ENCODE measurements at places on chromosomes 3 and 15.

- no peak for DNase-seq
Measured at GRCh38 chr3:157590273-157590672, 87.1 kb upstream of the VEPH1 start.

DNA sequence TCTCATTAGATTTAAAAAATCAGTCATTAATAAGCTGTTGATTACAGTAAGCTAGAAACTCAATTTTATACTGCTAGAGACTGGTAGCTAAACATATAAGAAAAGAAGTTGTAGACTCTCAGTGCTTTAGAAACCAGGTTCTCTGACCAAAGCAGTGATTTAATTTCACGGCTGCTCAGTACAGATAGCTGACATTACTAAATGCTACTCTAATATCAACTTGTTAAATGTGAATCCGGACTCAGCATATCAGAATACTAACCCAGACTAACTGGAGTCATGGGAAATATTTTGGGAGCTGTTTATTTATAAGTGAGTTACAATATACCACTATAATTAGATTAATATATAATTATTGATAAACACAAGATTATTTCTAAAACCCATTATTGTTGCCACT, 80.4 kb downstream of the NEDD4 start:
- DNase-seq, result no peak

DNA sequence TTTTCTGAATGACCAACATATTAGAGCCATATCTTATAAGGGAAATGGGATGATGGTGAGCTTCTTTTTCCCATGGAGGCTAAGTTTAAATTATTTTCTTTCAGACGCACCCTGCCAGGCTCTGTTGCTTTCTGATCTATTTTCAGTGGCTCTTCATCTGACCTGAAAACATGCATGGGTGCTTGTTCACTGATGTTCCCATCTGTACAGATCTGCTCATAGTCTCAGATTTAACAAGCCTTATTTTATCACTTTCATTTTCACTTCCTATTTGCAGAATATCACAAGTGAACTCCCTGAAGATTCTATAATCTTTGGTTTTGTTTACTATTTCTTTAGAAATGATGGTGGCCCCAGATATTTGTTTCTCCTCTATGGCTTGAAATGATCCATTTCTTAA, 31.1 kb upstream of the SUCLG2 start:
- no peak for DNase-seq

DNA sequence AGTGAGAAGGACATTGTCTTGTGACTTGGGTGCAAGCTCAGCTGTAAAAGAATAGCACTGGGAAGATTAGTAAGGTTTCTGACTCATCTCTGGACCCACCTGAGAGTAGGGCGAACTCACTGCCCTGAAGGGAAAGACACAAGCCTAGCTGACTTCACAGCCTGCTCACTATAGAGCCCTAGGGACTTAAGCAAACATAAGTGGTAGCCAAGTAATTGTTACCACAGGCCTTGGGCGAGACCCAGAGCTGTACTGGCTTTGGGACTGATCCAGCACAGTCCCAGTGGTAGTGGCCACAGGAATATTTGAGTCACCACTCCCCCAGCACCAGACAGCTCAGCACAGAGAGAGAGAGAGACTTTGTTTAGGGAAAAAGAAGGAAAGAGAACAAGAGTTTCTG, 429.9 kb downstream of the TBL1XR1 start:
- DNase-seq, result no peak

DNA sequence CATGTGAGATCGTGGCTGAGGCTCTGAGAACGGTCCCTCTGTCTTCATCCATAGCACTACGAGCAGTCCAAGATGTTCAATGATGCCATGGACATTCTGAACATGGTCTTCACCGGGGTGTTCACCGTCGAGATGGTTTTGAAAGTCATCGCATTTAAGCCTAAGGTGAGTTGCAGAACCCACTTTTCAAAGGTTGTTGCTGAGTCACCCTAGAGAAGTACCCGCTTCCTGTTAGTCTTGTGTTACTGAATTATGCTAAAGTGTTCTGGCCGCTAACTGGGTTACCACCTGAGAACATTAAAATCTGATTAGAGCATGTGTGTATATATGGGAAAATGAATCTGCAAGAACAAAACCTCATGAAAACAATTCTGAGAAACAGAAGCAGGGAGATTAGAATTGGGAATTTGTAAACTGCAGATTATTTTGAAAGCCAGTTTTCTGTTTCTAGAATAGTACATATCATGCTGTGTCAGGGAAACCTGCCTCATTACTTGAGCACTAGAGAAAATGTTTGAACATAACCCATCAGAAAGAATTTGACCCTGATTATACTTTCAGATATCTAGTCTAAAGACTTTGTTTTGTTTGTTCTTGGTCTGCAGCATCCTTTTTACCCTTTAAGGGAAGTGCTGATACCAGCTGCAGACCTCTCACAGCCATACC, 92.6 kb downstream of the CHDH start:
- no peak for DNase-seq

DNA sequence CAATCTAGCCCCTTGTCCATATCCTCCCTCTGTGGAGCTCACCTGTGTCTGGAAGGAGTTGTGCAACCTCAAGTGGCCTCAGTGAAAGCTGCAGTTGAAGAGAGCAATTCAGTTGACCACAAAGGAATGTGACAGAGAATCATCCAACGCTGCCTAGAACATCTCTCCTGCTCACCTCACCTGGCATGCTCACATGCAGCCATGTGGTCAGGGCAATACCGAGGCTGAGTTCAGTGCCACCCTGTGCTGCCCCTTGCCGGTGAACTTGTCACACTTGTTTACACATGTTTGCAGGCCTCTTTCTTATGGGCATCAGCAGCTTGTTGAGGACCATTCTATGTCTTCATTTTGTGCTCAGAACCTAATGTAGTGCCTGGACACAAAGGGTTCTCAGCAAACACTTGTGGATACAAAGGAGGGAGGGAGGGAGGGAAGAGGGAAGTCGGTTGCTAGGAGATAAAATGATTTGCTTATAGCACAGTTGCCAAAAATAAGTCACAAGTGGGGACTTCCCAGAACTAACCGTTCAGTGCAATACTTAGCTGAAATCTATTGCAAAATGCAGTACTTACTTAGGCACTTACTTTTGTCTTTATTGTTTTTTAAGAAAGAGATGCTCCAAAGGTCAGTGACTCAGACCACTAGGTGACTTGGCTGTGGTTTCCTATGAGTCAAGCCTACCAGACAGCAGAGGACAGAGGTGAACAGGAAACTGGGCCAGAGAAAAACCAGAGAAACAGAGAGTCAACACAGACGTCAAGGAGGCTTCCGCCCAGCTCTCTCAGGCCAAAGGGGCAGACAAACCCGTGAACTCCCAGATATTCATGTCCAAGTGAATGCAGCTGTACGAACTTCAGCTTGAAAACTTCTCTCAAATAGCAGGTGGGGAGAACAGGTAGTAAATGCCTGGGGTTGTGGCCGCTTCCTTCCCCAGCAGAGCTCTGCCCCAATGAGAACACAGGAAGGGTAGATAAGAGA, 227.8 kb upstream of the CTNNB1 start:
- peak; percentile 14 for DNase-seq

- peak; percentile 45 for DNase-seq
Measured at GRCh38 chr3:172751175-172751704, 714 bp downstream of the ECT2 start.

GRCh38 chr3:124810970-124811369, 76.2 kb downstream of the ITGB5 start:
- DNase-seq, result no peak

DNA sequence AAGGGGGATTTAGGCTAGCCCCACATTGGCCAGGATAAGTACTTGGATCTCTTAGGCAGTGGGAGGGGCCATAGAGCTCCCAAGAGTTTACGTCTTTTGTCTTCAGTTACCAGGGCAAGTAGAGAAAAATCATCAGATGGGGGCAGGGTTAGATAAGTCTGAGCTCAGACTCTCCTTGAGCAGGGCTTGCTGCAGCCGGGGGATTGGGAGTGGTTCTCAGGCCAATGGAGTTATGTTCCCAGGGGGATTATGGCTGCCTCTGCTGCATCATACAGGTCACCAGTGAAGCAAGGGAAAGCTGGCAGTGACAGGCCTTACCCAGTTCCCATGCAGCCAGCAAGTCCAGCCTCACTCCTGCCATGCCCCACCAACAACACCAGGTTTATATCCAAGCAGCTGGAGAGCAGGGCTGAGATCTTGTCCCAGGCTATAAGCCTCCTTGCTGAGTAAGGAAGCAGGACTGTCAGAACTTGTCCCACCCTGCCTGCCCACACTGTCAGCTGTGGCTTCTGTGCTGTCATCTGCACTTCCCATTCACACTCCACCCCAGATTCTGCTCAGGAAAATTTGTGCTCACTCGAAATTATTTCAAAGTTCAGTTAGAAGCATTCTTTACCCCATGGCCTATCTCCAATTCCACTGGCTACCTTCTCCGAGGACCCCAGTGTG, 215.3 kb downstream of the FAM43A start:
- no peak for DNase-seq

GRCh38 chr15:64809649-64810496, 15.6 kb downstream of the PIF1 start:
- DNase-seq, result peak; percentile 75

DNA sequence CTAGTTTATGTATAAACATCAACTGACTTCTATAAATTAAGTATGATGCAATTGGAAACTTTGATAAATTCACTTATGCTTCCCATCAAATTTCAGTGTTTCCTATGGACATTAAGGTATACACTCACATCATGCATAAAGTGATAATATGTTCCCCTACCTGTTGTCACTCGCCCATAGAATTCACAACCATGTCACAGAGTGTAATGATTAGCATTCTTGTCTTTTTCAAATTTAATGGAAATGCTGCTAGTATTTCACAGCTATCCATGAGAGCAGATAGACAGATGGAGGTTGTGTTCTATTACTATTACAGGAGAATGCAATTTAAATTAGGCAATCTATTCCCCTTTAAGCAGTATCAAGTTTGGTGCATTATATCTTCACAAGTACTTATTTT, 984 bp downstream of the PLSCR4 start:
- peak; percentile 22 for DNase-seq

GRCh38 chr3:195754141-195754540, 33.4 kb downstream of the MUC20 start:
- no peak for DNase-seq

GRCh38 chr15:98981851-98982722, 25.5 kb downstream of the PGPEP1L start:
- DNase-seq, result no peak

GRCh38 chr3:185796431-185797107, 28.3 kb downstream of the IGF2BP2 start:
- no peak for DNase-seq

Measured in hematopoietic multipotent progenitor cell treated with erythropoietin and hydrocortisone succinate and interleukin-3 and kit ligand, for 8 days (in vitro differentiated cells).